CD4-positive, alpha-beta T cell treated with Interleukin-15 for 1 hour (primary cell): ENCODE measurements at places on chromosomes 5 and 9.

GRCh38 chr9:129121483-129121882 is 10.3 kb downstream of the PTPA start:
- DNase-seq: no peak

DNA sequence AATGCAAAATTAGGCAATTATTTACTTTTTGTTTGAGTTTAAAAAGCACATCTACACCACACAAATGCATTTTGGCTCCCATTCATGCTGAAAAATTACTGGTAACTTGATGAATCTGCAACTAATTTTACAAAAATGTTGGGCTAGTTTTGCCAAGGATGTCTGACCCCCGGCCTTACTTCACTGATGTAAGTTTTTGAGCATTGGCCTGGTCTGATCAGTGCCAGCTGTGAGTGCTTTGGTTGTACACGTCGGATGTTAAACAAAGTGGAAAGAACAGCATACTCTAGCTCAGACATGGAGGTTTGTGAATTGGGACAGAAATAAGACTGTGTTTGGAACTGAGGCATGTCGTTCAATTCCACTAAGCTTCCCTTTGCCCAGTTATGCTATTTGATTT is 1044.2 kb downstream of the TLE4 start:
- DNase-seq: no peak

GRCh38 chr5:159987031-159987674 is 21.8 kb upstream of the TTC1 start:
- DNase-seq: peak; percentile 75

DNA sequence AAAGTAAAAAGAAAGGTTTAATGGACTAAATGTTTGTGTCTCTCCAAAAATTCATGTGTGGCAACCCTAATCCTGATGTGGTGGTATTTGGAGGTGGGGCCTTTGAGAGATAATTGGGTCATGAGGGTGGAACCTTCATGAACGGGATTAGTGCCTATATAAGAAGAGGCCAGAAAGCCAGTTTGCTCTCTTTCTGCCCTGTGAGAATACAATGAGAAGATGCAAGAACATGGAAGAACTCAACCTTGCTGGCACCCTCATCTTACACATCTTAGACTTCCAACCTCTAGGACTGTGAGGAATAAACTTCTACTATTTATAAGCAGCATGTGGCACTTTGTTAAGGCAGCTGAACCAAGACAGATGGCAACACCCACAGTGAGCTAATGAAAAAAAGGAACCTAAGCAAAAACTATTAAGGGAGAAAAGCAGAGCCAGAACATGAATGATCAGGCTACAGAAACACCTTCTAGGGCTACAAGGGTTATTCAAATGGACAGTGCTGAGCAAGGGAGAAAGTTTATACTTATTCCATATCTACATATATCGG is 159.5 kb downstream of the PLK2 start:
- no peak for DNase-seq

GRCh38 chr9:98121058-98121457 is 2.0 kb upstream of the TRIM14 start:
- DNase-seq: no peak

- no peak for DNase-seq
Observed at GRCh38 chr9:2602704-2603116, 18.9 kb upstream of the VLDLR start.

DNA sequence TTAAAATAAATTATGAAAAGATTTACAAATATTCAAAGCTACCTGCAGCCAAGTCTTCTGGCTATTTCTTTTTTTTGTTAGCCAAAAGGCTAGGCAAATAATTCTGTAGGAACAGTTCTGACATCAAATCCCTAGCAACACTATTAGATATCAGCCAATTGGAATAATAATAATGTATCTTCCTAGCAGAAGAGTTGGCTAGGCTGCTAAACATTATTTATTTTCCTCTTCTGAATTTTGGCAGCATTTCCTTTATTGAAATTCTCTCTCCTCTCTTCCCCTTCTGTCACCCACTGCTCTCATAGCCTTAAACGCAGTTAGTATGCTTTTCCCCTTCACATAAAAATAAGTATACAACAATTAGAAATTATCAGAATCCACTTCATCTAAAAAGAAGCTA is 42.6 kb downstream of the ZDHHC21 start:
- no peak for DNase-seq

DNA sequence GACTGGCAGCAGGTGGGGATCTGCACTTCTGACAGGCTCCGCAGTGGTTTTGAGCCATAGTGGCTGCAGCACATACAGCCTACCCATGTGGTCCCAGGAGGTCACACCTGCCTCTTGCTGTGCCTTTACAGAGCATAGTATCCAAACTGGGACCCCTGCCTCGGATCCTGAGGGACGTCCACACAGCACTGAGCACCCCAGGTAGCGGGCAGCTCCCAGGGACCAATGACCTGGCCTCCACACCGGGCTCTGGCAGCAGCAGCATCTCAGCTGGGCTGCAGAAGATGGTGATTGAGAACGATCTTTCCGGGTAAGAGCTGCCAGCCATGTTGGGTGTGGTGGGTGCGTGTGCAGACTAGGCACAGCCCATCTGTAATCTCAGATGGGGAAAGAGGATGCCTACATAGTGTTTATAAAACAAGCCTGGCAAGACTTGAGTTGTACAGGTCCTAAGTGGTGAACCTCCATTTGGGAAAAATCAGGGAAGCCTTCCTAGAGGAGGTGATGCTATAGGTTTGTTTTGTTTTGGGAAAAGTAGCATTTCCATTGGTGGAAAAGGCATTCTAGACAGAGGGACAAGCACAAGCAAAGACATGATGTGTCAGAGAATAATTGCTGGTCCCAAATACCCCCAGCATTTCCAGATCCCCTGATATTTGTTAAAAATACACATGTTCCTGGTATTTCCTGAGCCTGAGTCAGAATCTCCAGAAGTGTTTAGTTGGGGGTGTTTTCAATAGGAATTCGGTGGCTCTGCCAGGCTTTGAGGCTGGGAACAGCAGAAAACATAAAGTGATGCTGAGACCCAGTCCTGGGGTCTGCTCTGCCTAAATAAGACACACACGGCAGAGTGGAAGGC is 119.2 kb downstream of the DAB2IP start:
- DNase-seq: no peak

GRCh38 chr5:168897387-168898122 is 318.4 kb upstream of the PANK3 start:
- DNase-seq: no peak

DNA sequence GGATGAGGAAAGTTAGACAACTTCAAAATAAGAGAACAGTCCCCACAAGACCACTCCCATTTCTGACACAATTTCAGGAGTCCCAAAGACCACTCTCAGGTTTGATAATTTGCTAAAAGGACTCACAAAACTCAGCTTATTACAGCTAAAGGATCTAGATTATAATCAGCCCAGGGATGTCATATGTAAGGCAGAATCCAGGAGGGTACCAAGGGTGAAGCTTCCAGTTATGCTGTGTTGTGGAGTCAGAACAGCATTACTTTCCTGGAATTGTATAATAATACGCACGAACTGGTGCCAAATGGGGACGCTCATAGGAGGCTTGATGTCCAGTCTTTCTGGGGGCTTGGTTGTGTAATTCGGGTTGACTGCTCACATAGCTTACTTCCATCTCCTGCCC is 55.4 kb downstream of the SLC27A6 start:
- DNase-seq: no peak

DNA sequence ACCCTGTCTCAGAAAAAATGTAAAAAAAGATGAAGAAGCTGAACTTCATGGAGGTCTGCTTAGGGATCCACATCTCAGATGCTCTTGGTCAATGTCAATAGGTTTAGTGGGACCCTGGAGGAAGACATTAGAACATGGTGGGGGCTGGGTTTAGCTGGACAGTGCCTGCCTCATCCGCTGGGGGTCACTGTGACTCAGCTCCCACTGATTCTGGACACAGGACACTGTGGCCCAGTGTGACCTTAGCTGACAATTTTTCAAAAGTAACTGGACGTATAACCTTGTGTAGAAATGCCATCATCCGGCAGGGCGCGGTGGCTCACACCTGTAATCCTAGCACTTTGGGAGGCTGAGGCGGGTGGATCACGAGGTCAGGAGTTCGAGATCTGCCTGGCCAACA is 7.3 kb upstream of the HNRNPAB start:
- no peak for DNase-seq

- no peak for DNase-seq
Observed at GRCh38 chr9:83959061-83959460, 21.0 kb downstream of the HNRNPK start.

- no peak for DNase-seq
Observed at GRCh38 chr5:108681079-108681921, 66.4 kb upstream of the FER start.

GRCh38 chr5:57258943-57259342 is 85.1 kb downstream of the GPBP1 start:
- DNase-seq: no peak

DNA sequence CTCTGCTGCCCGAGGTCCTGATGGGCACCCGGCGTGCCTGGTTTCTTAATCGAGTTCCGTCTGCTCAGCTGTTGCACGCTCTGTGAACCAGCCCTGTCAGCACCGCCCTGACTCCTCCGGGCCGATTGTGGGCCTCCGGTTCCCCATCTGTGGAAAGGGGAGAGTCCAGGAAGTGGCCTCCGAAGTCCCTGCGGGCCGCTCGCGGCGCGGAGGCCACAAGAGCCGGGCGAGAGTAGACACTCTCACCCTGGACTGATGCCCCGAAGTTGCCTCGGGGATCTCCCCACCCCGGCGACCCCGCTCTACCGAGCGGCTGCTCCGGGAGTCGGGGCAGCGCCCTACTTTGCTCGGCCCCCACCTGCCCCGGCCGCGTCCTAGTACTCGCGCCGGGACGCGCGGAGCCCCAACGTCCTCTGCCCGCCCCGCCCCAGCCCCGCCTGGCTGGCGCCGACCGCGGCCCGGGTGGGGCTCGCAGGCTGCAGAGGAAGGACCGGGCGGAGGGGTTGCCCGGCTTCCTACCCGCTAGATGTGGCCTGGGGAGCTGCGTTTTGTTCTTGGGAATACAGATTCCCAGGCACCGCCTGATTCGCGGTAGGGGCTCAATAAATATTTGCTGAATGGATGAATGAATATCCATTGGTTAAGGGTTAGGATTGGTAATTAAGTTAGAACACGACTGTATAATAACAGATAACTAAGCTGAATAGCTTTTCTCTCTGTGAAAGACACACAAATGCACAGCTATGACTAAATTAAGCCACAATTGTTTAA is 935 bp upstream of the ZNF367 start:
- DNase-seq: peak; percentile 69

DNA sequence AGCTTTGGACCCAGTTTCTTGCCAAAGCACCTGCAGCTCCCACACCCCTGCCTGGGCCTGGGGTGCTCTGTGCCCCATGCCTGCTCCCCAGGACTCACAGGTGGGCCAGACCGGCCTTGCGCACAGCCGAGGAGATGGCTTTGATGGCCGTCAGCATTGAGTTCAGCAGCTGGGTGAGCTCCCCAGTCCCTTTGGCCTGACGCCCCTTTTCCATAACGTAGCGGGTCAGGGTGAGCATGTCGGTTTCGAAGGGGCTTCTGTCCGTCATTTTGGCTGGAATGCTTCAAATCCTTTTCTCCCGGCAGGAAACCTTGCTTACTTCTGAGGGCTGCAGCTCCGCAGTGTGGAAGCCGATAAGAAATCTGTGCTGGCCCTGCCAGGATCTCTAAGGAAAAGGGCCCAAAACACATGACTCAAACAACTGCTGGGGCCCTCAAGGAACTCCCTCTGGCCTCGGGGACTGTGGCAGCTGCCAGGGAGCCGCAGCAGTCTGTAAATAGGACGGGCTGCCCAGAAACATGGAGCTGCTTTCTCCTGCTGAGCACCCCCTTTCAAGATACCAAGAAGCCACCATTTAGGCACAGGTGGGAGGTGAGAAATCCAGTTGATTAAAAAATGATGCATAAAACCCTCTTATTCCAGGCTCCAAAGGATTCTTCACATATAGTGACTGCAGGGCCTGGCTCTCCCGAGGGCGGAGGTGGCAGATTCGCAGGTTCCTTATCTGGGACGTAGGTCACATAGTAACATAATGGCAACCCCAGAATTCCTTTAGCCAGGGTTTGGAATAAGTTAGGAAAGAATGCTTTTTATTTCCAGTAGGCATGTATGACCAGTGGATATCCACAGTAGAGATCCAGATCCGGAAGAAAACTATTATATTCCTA is at the start of gene FBP2:
Gene FBP2 (minus strand): TSS at position 366 of the 887 bp plus-strand sequence. CDS start 98 bp downstream, at position 268.
- no peak for DNase-seq

DNA sequence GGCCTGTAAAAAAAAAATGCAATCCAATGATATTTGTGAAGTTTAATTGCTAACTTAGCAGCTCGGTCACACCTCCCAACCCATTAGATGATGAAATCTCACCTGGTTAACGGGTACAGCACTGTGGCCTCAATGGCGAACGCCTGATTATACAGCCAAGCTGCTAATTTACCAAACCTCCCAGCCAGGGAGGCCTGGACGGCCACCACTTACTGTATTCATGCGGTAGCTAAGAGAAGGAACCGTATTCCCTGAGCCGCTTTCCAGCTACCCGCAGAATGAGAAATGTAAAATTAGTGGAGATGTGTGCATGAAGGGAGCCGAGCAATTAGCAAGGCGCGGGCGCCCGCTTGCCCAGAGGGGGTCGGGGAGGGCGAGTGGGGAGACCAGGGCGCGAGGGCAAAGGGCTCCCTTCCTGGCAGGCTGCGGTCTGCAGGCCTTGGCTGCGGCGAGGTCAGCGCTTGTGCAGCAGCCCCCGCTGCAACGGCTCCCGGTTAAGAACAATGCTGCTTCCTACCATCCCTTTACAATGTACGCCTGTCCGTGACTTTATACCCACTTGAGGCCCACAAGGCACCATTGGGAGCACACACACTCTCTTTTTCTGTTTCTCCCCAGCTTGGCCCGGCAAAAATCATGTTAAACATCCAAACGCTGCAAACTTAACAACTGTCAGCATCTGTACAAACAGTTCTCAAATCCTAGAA is 70.4 kb upstream of the TBCA start:
- no peak for DNase-seq

DNA sequence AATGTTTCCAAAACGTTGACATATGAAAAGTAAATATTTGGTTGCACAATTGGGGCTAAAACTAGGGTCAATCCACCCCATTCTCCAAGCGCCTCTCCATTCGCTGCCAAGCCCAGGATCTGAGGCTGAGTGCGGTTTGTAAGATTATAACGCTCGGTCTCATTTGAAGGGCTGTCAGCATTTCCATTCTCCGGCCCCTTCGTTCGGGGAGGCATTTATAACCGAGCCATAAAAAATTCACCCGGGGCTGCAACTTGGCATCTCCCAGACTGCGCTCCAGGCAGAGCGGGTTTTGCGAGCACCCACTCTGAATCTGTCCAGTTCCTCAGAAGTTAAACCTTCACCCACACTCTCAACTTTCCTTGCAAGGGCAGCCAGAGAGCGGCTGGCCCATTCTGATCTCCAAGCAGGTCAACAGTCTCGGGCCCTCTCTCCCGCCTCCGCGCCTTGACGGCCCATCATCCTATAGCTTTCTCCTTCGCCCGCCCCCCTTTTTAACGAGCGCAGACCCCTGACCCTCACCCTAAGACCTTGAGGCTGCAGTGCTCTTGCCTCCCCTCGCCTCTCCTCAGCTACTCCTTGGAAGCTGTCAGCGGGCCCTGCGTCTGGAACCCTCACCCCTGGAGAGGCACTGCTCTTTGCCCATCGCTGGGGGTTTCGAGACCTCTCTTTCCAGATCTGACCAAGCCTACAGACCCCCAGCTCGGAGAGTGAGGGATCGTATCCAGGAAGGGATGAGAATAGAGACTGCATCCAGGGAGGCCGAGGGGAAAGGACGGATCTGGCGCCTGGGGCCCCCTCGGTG is 1.1 kb downstream of the SLIT3 start:
- no peak for DNase-seq
